Heart left ventricle (tissue), 16 donors: ENCODE measurements at places on chromosomes 7 and 10. TPM values are rescaled to one million over a fixed set of nuclear protein-coding genes. Genes with fewer than 3 reads are reported as not detected.
A peak's percentile ranks its signal among the peaks of the same experiment; 100 is the strongest.

DNA sequence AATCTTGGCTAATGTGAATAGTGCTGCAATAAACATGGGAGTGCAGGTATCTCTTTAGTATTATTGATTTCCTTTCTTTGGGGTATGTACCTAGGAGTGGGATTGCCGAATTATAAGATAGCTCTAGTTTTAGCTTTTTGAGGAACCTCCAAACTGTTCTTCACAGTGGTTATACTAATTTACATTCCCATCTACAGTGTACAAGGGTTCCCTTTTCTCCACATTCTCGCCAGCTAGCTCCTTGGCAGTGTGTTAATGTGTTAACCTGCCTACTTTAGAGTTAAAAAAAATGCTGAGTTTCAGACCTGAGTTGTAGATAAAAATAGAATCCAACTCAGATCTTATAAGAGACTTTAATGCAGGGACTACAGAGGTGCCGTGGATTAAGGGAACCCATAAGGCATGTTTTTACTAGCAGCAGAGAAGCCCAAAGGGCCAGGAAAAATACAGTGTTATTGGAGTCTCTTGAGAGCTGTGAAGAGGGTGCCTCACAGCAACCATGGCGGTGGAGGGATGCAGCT is 35.4 kb downstream of the CDK13 start:
- no peaks in the 10 kb centered on the region for H3K4me1 ChIP-seq
- peaks cover 8% of the 10 kb centered on the region for H3K36me3 ChIP-seq
- H3K4me3 ChIP-seq = no peak overlapping the region
- H3K27me3 ChIP-seq = no peaks in the 10 kb centered on the region
- no peak overlapping the region for H3K27ac ChIP-seq

Gene GOLGA7B
- total RNA-seq = not detected

- H3K36me3 ChIP-seq = no peaks in the 10 kb centered on the region
- peak overlapping the region; percentile 70 for H3K4me3 ChIP-seq
- DNase-seq = no peak
- H3K27ac ChIP-seq = no peak overlapping the region
Observed at GRCh38 chr7:138980563-138981291, 462 bp downstream of the KIAA1549 start.

Gene PNLIP
- 0.81 TPM for total RNA-seq

DNA sequence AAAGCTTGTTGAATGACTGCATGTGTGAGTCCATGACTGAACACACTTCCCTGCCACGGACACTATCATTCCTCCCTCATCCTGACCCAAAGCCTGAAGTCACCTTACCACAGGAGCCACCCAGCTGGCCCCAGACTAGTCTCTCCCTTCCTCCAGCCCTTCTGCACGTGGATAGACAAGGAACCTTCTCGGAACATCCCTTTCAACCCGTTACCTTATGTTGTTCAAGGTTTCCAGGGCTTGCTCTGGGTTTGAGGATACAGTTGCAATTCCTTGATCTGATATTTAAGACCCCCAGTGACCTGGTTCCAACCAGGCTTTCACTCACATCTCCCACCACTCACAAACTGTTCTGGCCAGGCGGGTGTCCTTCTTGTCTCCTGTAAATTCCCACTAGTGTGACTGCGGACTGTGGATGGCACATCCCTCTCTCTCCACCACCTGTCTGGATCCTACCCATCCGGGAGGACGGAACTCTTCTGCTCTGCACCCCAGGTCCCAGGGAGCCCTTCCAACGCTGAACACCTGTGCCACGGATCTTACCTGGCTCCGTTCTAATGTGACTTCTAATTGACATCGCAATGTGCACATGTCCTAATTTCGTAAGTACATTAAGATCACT is 62.5 kb downstream of the HIPK2 start:
- H3K4me3 ChIP-seq = no peak overlapping the region
- DNase-seq = no peak
- H3K4me1 ChIP-seq = peaks cover 24% of the 10 kb centered on the region
- H3K27ac ChIP-seq = peak overlapping the region; percentile 69
- H3K27me3 ChIP-seq = no peaks in the 10 kb centered on the region

DNA sequence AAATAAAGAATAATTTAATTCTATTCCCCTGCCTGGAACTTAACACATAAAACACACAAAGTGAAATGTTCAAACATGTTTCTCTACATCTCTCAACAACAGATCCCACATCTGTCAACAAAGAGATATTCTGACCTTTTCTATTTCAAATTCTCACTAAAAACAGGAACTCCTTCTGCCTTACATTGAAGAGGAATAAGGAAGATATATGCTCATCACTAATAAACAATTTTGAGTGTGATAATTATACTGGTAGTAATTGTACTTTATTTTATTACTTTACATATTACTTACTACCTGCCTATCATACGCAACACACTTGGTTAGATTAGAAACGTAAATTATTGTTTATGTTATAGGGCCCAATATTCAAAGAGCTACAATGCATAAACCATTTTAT is 13.4 kb downstream of the AKR1C2 start:
- DNase-seq = no peak
- no peaks in the 10 kb centered on the region for H3K27me3 ChIP-seq
- no peak overlapping the region for H3K27ac ChIP-seq
- H3K36me3 ChIP-seq = peaks cover 17% of the 10 kb centered on the region
- H3K4me1 ChIP-seq = peaks cover 1% of the 10 kb centered on the region

Gene GPR26
- not detected for total RNA-seq

- peaks cover 16% of the 10 kb centered on the region for H3K4me1 ChIP-seq
- no peaks in the 10 kb centered on the region for H3K36me3 ChIP-seq
- H3K4me3 ChIP-seq = no peak overlapping the region
- H3K27ac ChIP-seq = no peak overlapping the region
- DNase-seq = no peak
Observed at GRCh38 chr7:96314402-96315124, 7.3 kb downstream of the SLC25A13 start.

DNA sequence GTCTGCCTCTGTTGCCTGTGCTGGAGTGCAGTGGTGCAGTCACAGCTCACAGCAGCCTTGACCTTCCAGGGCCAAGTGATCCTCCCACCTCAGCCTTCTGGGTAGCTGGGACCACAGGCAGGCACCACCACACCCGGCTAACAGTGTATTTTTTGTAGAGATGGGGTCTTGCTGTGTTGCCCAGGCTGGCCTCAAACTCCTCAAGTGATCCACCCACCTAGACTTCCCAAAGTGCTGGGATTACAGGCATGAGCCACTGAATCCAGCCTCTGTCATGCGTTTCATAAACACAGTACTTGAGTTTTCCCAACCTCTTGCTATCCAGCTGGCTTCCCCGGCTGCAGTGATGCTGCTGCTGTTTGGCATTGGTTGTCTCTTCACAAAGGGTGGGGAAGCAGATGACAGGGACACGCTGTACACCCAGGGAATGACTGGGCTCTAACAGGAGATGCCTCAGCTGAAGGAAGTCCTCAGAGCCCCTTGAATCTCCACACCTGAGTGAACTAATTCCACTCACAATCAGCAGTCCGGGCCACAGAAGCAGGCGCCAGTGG is 191.5 kb downstream of the DIP2C start:
- peaks cover 6% of the 10 kb centered on the region for H3K4me1 ChIP-seq
- peak; percentile 16 for DNase-seq
- no peaks in the 10 kb centered on the region for H3K36me3 ChIP-seq

DNA sequence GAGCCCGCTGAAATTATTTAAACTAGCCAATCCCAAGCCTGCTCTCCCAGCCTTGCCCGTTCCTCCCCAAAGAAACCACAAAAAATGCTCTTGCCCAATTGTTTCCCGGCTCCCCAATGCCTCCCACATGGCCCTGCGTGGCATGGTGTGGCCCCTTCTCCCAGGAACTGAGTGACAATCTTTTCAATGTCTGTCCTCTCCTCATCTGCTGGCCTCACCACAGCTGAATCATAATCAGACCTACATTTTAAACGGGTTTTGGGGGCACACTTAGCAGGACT is 201.5 kb downstream of the PRPF18 start:
- H3K4me1 ChIP-seq = peaks cover 47% of the 10 kb centered on the region
- no peaks in the 10 kb centered on the region for H3K27me3 ChIP-seq
- no peak for DNase-seq
- no peak overlapping the region for H3K4me3 ChIP-seq

Gene TECTB
- not detected for total RNA-seq

Gene UCN3
- total RNA-seq = not detected

DNA sequence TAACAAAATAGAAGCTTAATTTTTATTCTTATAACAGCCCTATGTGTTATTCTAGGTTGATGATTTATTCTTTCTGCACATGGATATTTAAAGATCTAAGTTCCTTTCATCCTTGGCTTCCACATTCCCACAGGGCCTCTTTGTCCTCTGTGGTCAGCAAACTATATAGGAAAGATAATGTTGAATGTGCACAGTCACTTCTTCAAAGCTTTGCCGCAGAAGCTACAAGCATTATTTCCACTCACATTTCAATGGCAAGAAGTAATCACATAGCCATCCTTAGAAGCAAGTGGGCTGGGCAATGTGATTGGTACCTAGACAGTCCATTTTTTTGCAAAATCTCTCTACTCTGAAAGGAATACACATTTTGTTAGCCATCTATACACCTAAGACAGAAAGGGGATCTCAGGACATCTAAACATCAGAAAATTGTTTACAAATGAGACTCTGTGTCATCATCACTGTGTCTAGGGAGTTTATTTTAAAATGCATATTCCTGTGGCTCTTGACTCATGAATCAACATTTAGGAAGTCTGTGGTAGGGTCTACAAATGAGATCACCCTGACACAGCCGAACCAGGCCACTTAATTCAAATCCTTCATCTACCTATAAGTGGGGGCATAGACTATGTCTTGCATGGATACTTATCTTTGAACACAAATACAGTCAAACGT is 1060.5 kb downstream of the XPNPEP1 start:
- no peak for DNase-seq
- H3K4me1 ChIP-seq = no peaks in the 10 kb centered on the region
- no peak overlapping the region for H3K27ac ChIP-seq

Gene PTF1A
- not detected for total RNA-seq

DNA sequence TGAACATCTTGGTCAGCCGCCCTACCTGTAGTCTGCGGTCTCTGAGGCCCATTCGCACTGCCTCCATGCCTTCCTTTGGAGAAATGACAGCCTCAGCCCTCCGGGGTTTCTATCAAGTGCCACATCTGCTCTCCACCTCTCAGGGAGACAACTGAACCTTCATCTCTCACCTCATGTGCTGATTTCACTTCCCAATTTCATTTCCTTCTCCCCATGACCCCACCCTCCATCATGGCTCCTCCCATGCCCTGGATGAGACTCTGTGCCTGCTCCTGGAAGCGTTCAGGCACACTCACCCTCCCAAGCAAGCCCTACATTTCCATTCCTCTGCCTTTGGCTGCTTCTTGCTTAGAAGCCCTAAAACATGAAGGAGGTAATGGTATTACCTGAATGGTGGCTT is 7.8 kb upstream of the SCD start:
- DNase-seq = no peak
- H3K4me1 ChIP-seq = peaks cover 25% of the 10 kb centered on the region
- no peak overlapping the region for H3K27ac ChIP-seq
- no peaks in the 10 kb centered on the region for H3K36me3 ChIP-seq
- peaks cover 6% of the 10 kb centered on the region for H3K27me3 ChIP-seq

Gene HOXA1
- total RNA-seq = not detected
